KBM-7 (cell line): ENCODE measurements at places on chromosomes 3 and 15.

- no peak for DNase-seq
Observed at GRCh38 chr3:138383715-138384465, 35.5 kb downstream of the MRAS start.

- DNase-seq: no peak
Observed at GRCh38 chr3:99365396-99365795, 273.0 kb upstream of the COL8A1 start.

DNA sequence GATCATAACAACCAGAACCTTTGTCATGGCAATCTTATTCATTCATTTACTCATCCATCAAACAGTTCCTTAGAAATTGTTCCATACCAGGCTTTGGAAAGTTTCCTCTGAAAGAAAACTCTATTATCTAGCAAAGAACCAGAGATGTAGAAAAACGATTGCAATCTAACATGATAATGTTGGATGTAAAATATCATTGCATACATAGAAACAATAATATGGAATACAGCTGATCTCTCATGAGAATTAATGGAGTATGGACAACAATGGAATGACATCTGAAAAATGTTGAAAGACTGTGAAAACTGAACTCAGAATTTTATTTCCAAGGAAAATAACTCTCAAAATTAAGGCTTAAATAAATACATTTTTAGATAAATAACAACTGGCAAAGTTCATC lies 665.4 kb downstream of the NLGN1 start:
- DNase-seq: no peak

- DNase-seq: no peak
Observed at GRCh38 chr15:89785774-89786140, 9.6 kb downstream of the MESP2 start.

- DNase-seq: no peak
Observed at GRCh38 chr15:82798531-82799166, 7.2 kb downstream of the FSD2 start.

- DNase-seq: no peak
Observed at GRCh38 chr3:181880331-181880730, 168.6 kb downstream of the SOX2 start.

- DNase-seq: no peak
Observed at GRCh38 chr3:138498991-138499390, 64.6 kb downstream of the ESYT3 start.

DNA sequence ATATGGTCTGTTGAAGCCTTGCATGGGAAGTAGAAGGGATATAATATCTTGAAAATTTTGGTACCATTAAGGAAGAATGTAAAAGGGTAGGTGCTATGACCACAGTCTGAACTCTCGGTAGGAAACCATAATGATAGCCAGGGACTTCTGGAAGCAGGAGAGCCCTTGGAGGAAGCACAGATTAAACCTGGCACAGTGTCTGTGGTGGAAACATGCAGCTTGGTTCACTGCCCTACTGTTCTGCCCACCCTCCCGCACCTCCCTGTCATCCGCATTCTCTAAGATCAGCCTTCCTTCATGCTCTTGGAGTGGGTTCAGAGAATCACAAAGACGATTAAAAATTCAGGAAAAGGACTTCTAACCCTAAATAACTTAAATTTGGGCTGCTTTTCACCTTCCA lies 20.9 kb downstream of the VPS8 start:
- DNase-seq: no peak

DNA sequence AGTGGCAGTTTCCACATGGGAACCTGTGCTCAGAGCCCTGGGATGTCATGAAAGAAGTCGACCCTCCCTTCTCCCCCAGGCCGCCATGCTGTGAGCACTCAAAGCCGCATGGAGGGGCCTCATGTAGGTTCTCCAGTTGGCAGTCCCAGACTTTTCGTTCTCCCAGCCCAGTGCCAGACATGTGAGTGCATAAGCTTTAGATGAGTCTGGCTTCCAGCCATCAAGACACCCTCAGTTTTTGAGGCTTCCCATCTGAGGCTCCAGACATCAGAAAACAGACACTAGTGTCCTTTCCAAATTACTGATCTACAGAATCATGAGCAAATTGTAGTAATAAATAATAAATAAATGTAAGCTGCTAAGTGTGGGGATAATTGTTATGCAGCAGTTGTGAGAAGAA lies 136.5 kb upstream of the AGBL1 start:
- DNase-seq: no peak
